LNCaP clone FGC (cell line): ENCODE measurements at places on chromosomes 16 and 17.

GRCh38 chr17:66383333-66383732, 80.9 kb downstream of the PRKCA start:
- DNase-seq, result no peak

- DNase-seq, result no peak
Observed at GRCh38 chr17:72392056-72393010, 271.5 kb downstream of the SOX9 start.

GRCh38 chr17:38568274-38568673, 37.5 kb downstream of the SRCIN1 start:
- no peak for DNase-seq

DNA sequence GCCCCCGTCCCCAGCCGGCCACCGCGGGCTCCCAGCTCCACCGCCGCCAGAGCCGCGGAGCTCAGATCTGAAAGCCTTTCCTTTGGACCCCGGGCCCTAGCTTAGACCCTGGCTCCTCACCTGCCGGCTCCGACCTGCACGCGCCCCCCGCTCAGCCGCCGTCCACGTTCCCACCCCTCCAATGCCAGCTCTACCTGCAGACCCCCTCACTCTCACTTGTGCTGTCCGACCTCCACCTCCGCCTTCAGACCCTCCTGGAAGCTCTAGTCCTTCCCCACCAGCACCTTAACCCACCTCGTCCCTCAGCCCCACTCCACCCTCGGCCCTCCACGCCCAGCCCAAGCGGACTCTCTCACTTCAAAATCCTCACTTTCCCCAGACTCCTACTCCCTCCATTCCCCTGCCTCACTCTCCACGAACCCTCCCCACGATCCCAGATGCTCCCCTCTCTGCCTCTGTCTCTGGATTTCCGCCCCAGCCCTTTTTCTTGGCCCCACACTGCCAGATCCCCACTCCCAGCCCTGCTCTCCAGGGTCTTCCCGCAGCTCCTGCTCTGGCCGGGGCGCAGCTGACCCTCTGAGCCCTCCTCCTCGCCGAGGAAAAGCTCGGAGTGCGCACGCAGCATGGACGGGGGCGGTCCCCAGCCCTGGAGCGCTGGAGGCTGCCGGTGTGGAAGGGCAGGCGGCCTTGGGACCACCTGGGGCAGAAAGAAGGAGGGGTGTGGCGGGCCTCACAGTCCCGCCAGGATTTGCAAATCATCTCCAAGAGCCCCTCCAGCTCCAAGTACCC, at the start of gene TMEM114:
TMEM114 (minus strand) TSS at position 612 of the 789 bp plus-strand sequence. CDS start 673 bp downstream, outside the sequence.
- no peak for DNase-seq

- DNase-seq, result no peak
Observed at GRCh38 chr17:44672479-44673093, 16.3 kb downstream of the MEIOC start.

- peak; percentile 30 for DNase-seq
Observed at GRCh38 chr17:9432134-9432885, 143.3 kb downstream of the STX8 start.

GRCh38 chr17:4050971-4051370, 86.7 kb upstream of the ATP2A3 start:
- DNase-seq, result no peak

GRCh38 chr17:17722906-17723353, 41.7 kb downstream of the RAI1 start:
- DNase-seq, result no peak

DNA sequence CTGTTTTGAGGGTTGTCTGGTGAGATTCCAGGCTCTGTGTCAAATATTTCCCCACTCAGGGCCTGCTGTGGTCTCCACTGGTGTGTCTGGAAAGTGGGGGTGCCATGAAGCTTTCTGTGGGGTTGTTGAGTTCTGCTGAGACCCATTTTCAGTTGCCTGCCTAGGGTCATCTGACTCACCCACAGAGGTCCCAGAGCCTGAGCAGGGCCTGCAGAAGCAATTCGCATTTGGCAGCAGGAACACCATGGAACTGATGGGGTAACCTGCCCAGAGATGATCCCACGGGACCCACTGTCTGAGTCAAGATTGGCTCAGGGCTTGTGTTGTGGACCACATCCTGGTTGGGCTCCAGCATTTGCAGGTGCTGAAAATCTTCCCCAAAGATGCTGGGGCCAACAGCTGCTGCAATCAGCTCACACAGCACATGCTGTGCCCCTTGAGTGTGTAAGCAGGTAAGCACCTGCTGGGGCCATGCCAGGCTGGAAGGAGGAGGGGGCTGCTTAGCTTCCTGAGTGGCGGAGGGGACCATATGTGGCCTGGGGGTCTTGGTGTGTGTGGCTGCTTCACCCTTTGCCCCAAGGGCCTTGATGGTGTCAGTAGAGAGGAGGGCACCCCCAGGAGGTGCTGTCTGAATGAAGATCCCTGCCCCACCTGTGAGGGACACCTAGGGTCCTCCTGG, 1726.1 kb downstream of the TP53TG3F start:
- DNase-seq, result no peak
